ENCODE measurements at places on chromosomes 11 and 22. TPM values are rescaled to one million over a fixed set of nuclear protein-coding genes. Genes with fewer than 3 reads are reported as not detected.

Gene F2
- not detected for total RNA-seq

Gene UPK3A
- not detected for total RNA-seq

Gene PPP2R1B
- 78.0 TPM for total RNA-seq

Gene CYB5R2
- 15.1 TPM for total RNA-seq

Gene CREB3L1
- 0.75 TPM for total RNA-seq

GRCh38 chr11:70247710-70248072 lies 22.8 kb upstream of the PPFIA1 start:
- no peak overlapping the region for H3K4me3 ChIP-seq
- no peak overlapping the region for H3K27ac ChIP-seq

DNA sequence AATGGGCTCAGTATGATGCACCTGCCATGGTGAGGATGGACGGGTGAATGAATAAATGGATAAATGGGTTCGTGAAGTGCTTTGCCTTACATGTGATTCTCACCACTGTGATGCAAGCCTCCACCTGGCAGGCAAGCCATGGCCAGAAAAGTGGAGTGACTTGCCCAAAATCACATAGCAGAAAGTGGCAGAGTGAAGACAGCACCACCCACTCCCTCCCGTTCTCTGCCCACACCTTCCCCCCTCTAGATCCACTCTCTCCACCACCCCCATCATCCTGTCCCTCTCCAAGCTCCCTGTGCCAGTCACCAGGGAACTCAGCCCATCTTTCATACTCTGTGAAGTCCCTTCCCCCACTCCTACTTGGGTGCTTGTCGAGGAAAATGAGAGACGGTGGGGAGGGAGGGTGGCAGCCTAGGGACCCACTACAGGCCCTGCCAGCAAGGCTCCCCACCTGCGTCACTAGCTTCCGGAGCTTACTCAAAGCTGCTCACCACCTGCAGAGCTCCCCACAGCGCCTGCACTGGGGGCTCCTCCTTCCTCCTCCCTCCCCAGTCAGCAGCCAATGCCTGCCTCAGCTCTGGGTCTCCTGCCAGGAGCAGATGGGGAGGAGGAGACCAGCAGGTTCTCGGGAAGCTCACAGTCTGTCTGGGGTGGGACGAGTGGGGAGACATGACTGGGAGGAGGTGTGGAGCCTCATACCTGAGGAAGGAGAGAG lies 82.3 kb downstream of the PDE2A start:
- H3K27ac ChIP-seq = no peak overlapping the region
- peak overlapping the region; percentile 22 for H3K4me3 ChIP-seq
- no peaks in the 10 kb centered on the region for H3K36me3 ChIP-seq
- peaks cover 81% of the 10 kb centered on the region for H3K27me3 ChIP-seq
- no peak for DNase-seq

DNA sequence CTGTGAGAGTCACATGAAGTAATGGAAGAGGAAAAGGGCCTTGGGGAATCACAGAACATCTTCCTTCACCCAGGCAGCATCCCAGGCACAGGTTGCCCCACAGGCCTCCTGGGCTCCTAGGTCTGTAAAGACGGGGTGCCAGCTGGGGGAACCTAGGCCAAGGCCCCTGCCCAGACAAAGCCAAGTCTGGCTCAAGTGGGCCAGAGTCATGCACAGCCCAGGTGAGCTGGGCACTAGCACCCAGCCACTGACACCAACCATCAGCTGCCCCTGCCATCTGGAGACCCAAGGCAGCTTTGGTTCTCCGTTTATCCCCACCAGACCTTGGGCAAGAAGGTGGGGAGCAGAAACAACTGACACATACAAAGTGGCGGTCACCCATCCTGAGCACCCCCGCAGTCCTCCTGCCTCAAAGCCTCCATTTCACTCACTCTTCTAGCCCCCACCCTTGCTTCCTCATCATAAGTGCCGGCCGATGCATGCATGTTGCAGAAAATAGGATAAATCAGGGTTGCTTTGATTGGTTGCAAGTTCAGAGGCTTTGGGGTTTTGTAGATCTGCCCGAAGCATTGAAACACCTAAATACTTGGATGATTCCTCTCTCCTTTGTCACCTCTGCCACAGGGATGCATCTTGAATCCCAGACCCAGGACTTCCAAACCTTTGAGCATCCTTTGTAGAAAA lies 26.5 kb upstream of the TMPRSS4 start:
- H3K4me1 ChIP-seq = peaks cover 6% of the 10 kb centered on the region
- no peaks in the 10 kb centered on the region for H3K36me3 ChIP-seq
- no peak for DNase-seq
- H3K4me3 ChIP-seq = no peak overlapping the region
- H3K27ac ChIP-seq = no peak overlapping the region

- no peaks in the 10 kb centered on the region for H3K36me3 ChIP-seq
- no peak for DNase-seq
- H3K27ac ChIP-seq = peak overlapping the region; percentile 12
- H3K27me3 ChIP-seq = no peaks in the 10 kb centered on the region
- H3K4me1 ChIP-seq = no peaks in the 10 kb centered on the region
Measured at GRCh38 chr11:3623121-3623520, 18.7 kb downstream of the ART5 start.

DNA sequence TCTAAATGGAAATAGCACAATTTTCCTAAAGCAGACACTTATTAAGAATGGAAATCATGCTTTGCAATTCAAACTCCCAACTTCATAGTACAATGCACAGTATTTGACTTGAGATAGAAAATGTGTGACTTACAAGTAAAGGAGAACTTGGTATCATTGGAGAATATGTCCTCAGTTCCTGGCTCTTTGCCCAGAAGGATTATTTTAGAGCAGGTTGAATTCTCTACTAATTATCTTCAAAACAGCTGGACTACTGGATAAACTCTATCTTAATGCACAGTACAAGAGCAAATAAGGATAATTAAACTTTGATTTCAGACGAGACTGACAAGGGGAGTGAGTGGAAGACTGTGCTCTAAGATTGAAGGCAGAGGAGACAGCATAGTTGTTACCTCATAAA lies 839.4 kb downstream of the OPCML start:
- H3K4me1 ChIP-seq = no peaks in the 10 kb centered on the region
- DNase-seq = no peak
- no peaks in the 10 kb centered on the region for H3K36me3 ChIP-seq
- H3K27me3 ChIP-seq = no peaks in the 10 kb centered on the region
- no peak overlapping the region for H3K27ac ChIP-seq

DNA sequence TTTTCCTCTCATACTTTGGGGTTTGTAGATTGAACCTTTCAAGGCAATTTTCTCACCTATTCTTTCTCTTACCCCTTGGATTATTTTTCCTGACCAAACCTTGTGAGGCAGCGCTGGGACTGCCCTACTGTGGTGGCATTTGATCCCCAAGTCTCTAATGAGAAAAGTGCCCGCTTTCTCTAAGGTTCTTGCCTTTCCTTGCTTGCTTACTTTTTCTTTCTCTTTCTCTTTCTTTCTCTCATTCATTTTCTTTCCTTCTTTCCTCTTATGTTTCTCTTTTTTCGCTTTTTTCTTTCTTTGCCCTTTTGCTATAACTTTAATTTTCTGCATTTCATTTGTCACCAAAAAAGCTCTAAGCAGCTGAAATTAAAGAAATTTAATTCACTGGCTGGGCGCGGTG lies 40.7 kb upstream of the ADSL start:
- no peak overlapping the region for H3K27ac ChIP-seq
- no peak overlapping the region for H3K4me3 ChIP-seq
- H3K36me3 ChIP-seq = peaks cover 19% of the 10 kb centered on the region
- no peaks in the 10 kb centered on the region for H3K27me3 ChIP-seq

DNA sequence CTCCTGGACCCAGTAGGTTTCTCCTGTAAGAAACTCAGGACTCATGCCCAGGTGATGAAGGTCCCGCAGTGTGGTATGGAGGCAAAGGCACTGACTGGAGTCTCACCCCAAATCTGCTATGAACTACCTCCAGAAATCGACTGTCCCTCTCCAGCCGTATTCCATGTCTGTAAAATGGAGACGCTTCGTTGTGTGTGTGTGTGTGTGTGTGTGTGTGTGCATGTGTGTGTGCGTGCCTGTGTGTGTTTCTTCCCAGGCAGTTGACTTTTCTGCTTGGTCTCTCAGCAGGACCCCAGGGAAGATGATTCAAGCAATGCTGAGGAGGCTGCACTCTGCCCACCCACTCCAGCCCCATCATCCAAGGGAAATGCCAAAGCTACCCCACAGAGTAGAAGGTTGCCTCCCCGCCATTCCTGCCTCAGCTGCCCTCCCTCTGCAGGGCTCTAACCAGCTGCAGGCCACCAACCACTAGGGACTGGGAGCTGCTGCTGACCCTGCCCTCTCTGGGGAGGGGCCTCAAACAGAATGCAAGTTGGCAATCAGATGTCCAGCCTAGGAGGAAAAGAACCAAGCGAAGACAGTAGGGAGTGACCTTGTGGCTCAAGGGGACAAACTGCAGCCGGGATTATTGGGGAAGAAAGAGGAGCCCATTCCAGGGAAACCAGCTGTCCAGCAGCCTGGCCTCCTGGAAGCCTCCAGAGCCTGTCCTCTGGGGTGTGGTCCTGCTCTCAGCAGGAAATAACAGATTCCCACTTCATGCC lies 56.2 kb downstream of the SLC22A12 start:
- no peaks in the 10 kb centered on the region for H3K36me3 ChIP-seq
- DNase-seq = no peak
- H3K27ac ChIP-seq = no peak overlapping the region
- H3K27me3 ChIP-seq = peaks cover 44% of the 10 kb centered on the region

DNA sequence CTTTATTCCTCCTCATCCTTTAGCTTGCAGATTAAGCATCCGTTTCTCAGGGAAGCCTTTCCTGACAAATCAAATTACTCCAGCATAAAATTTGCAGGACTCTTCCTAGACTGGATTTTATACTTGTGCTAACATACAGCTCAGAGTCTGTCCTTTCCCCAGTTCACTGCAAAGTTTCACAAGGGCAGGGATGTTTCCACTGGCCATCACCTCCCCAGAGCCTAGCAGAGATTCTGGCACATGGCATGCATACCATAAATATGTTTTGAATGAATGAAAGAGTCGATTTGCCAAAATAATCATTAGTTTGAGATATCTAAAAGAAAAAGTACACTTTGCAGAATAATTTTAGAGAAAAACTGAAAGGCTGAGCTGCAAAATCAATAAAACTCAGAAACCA lies 10.6 kb downstream of the MSANTD4 start:
- no peaks in the 10 kb centered on the region for H3K27me3 ChIP-seq
- DNase-seq = no peak
- no peak overlapping the region for H3K27ac ChIP-seq
- H3K4me3 ChIP-seq = no peak overlapping the region
- peaks cover 37% of the 10 kb centered on the region for H3K36me3 ChIP-seq

DNA sequence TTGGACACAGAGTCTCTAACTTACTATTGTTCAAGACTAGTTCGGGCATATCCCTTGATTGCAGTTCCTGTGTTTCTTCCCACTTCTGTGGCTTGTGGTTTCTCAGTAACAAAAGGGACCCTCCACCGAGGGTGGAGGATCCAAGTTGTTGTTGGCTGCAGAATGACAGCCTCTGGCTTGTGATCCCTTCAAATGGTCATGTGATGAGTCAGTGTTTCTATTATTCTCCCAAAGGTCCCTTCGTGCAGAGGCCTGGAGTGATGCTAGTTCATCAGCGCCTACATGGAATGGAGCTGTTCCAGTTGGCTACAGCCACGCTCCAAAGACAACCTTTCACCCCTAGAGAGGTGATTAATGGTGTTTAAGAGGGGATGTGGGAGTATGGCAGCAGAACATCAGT lies 2.6 kb upstream of the VWCE start:
- H3K36me3 ChIP-seq = peaks cover 31% of the 10 kb centered on the region
- peak overlapping the region; percentile 21 for H3K27ac ChIP-seq
- H3K4me1 ChIP-seq = peaks cover 44% of the 10 kb centered on the region
- peak overlapping the region; percentile 77 for H3K4me3 ChIP-seq
- peaks cover 7% of the 10 kb centered on the region for H3K27me3 ChIP-seq
- no peak for DNase-seq

GRCh38 chr11:64721359-64721699 lies 1.7 kb downstream of the NRXN2 start:
- H3K4me3 ChIP-seq = peak overlapping the region; percentile 48
- no peaks in the 10 kb centered on the region for H3K36me3 ChIP-seq
- H3K27ac ChIP-seq = no peak overlapping the region
- DNase-seq = no peak
- H3K4me1 ChIP-seq = peaks cover 28% of the 10 kb centered on the region

DNA sequence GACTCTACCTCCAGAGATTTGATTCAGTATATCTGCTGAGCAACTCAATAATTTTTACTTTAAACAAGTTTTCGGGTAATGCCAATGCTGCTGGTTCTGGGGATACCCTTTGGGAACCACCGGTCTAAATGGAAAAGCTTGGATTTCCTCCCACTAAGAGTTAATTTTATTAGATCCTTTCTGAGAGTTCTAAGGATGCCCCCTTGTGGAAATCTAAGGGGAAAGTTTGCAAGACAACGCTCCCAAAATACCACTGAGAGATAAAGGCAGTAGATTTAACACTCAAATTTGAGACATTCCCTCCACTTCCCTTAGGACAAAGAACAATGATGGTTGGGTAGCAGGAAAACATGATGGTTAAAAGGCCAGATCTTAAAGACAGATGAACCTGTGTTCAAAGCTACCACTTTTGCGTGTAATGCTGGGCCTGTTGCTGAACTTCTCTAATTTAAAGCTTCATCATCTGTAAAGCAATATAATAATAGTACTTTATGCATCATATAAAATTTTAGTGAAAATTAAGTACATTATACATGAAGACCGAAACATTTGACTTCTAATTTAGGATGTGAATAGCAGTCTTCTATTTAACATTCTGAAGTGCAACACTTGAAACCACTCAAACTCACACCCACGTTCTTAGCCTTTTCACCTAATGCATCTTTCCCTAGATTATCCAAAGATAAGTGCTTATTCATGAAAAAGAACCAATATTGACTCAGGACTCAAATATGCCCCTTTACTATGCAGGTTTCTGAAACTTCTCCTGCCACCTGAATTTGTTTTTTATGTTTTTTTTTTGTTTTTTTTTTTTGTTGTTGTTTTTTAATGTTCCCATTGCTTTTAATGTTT lies 110.1 kb upstream of the LUZP2 start:
- H3K36me3 ChIP-seq = no peaks in the 10 kb centered on the region
- DNase-seq = no peak
- H3K27me3 ChIP-seq = no peaks in the 10 kb centered on the region

DNA sequence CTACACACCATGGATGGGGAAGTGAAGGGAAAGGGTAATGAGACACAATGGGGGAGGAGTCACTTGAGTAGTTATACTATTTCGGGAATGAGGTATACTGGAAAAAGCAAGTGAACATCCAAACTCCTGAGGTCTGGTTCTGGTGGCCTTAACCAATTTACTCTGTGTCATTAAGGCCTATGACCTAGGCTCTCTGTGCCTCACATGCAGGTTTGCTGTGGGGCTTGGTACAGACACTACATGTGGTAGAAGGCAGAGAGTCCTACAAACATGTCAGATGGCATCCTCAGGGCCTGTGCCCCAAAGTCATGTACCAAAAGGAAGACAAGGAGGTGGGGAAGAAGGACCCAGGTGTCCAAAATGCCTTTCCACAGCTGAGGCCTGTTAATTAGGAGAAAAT lies 98.9 kb downstream of the TRIM29 start:
- no peak for DNase-seq
- peaks cover 3% of the 10 kb centered on the region for H3K27me3 ChIP-seq
- H3K27ac ChIP-seq = no peak overlapping the region
- H3K36me3 ChIP-seq = peaks cover 2% of the 10 kb centered on the region

- H3K4me1 ChIP-seq = peaks cover 20% of the 10 kb centered on the region
- H3K27ac ChIP-seq = no peak overlapping the region
- DNase-seq = no peak
- H3K27me3 ChIP-seq = peaks cover 7% of the 10 kb centered on the region
- H3K4me3 ChIP-seq = no peak overlapping the region
Measured at GRCh38 chr11:120065876-120066275, 72.0 kb downstream of the TRIM29 start.

Measured in neural crest cell (in vitro differentiated cells).